Stimulated activated CD8-positive, alpha-beta memory T cell treated with anti-CD3 and anti-CD28 coated beads, Interleukin-15, amount 100 ng/mL, for 1 hour (primary cell): ENCODE measurements at places on chromosomes 2 and 18.

DNA sequence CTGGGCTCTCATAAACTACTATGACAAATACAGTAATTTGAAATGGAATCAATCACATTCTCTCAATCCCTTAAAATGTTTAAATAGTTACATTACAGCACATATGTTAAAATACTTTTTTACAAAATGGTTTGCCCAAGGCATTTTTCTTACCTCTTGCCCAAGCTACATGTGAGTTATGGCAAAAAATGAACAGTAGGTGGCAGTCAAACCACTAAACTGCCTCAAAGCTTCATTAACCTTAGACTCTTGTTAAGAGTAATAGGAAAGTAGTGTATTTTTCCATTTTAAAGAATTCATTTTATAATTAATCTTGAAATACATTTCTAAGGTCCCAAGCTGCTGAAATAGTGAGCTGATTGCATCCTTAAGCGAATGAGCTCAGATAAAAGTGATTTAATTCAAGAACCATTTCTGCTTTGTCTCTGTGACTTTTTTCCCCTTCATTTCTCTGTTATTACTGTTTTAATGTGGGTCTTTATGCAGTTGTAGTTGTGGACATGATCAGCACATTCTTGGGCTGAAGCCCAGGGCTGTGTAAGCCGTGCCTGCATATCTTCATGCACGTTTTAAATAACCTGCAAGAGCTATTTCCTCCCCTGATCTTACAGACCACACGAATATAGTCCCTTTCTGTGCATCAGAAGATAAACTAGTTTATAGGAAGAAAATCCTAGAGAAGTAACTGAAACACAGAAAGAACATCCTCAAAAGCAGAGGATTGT lies 311.8 kb downstream of the LNPK start:
- DNase-seq = no peak

- no peak for DNase-seq
These were observed 25.1 kb downstream of the ASXL2 start for GRCh38 chr2:25853038-25853638.

- no peak for DNase-seq
These were observed 1.5 kb upstream of the RRM2 start for GRCh38 chr2:10120877-10121574.

GRCh38 chr2:223090540-223091235 lies 38.7 kb downstream of the KCNE4 start:
- DNase-seq = no peak

- no peak for DNase-seq
These were observed 68.7 kb upstream of the MC2R start for GRCh38 chr18:13984080-13984479.

DNA sequence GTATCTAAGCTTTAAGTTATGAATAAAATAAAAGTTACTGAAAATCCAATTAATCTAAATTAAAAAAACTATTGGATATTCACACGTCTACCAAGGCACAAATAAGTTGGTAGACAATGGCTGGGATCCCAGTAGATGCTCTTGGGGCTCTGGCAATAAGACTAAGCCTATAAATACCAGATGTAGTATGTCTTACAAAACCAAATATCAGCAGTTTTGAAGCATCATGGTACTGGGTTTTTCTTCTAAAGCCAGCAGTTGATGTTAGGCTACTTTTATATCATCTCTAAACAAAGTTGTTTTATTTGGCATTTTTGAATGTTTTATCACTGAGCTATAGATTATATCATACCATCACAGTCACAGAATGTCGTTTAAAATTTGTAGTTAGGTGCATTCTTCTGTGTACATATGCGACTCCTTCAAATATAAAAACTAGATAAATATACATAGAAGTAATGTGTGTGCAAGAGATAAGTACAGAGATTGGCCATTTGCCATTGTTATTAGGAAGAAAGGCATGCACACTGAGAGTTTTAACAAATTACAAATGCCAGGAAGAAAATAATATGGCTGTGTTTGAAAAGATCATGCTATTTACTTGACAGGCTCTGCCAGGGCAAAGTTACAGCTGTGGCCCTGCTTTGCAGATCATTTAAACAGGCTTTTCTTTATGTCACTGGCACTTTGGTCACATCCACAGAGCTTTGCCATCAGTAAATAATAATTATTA lies 21.6 kb upstream of the TMEM17 start:
- DNase-seq = no peak

GRCh38 chr2:120320318-120320851 lies 25.6 kb upstream of the INHBB start:
- DNase-seq = no peak

- DNase-seq = no peak
These were observed 394.1 kb downstream of the TRIB2 start for GRCh38 chr2:13110825-13111224.

GRCh38 chr18:73563901-73564472 lies 583.6 kb downstream of the FBXO15 start:
- no peak for DNase-seq

GRCh38 chr2:239245872-239246721 lies 154.7 kb downstream of the HDAC4 start:
- DNase-seq = no peak
